Hypothalamus (tissue), 51 donors: ENCODE measurements at places on chromosomes 12 and 14.

DNA sequence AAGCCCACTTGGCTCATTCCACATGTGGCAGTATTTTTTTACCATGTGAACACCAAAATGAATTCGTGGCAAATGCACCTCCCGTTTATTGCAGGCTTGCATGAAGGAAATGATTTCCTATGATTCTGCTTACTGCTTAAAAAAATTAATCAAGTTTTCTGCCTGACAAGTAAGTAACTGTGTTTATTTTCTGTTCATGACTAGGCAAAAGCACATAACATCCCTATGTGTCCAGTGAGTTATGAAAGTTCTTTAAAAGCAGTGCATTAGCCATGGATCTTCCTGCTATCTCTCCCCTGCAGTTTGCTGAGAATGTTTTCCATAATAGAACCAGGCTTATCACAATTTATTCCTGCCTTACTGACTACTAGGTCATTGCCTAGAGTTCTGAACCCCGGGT lies 20.4 kb downstream of the GPR65 start:
- no peak for DNase-seq

DNA sequence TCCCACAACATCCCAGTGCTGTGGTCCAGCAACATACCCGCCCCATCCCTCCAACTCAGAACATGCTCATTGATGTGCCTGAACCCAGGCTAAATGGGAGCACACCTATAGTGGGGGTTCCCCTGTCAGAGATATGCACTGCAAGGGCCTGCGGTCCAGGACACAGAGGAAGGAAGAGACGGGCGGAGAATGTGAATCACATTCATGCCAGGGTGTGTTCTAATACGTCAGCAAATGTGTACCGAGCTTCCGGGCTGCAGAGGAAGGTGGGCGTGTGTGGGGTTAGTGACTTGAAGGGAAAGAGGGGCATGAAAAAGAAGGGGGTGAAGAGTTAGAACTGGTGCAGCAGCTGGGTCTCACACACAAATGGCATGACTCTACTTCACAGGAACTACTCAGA lies 83.7 kb downstream of the DPF3 start:
- DNase-seq = no peak

DNA sequence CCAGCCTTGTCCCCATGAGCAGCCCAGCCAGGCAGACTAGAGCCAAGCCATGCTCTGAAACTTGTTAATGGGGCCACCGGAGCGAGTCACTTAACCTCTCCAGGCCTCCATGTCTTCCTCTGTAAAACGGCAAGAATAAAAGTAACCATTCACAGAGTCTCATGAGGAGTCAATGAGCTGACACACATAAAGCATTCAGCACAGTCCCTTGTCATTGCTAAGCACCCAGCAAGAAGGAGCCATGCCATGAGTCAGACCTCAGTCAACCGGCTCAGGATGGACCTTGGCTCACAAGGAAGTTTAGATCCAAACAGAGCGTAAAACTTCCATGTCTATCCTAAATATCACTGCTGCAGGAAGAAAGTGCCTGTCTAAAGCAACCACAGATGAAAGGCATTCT lies 10.6 kb downstream of the FICD start:
- DNase-seq = no peak

- no peak for DNase-seq
Observed at GRCh38 chr12:47247418-47247817, 167.7 kb upstream of the AMIGO2 start.

DNA sequence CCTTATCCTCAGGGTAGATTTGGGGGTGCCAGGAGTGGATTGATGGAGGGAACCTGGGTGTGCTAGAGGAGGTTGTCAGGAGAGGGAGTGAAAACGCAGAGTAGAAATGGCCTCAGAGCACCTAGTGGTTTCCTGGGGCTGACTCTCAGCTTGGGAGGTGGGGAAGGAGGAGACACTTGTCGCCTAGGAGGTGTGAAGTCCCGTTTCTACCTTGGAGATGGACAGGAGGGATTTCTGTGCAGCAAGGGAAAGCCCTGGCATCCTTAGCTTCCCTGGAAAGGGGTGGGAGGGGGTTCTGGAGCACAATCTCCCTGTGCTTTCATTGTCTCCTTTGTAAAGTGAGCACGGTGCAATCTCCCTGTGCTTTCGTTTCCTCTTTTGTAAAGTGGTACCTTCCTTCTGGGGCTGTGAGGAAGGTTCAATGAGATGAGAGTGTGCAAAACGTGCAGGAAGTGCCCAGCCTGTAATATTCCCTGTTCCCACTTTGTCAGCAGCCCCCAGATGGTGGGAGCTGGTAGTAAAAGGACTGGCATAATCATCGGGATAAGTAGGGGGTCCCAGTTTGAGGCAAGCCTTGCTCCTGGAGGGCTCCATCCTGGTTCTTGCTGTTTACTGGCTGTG lies 1.6 kb downstream of the OAS3 start:
- no peak for DNase-seq
